ENCODE measurements at places on chromosomes 4 and X. TPM values are rescaled to one million over a fixed set of nuclear protein-coding genes. Genes with fewer than 3 reads are reported as not detected.

The P2RY4 gene
- not detected for total RNA-seq

The SASH3 gene
- not detected for total RNA-seq

The TSPAN7 gene
- 2.8 TPM for total RNA-seq

The SHROOM4 gene
- not detected for total RNA-seq

The GBA3 gene
- total RNA-seq: not detected

The CXCL10 gene
- not detected for total RNA-seq

The SMIM10L2A gene
- total RNA-seq: 0.11 TPM

The IL1RAPL2 gene
- total RNA-seq: not detected

The WDR17 gene
- total RNA-seq: 3.3 TPM

The SYP gene
- 2.6 TPM for total RNA-seq

The TMEM144 gene
- 3.1 TPM for total RNA-seq

The COL25A1 gene
- not detected for total RNA-seq

The CHRDL1 gene
- not detected for total RNA-seq

The MAGEB10 gene
- not detected for total RNA-seq

The RUFY3 gene
- total RNA-seq: 7.9 TPM

The NEUROG2 gene
- total RNA-seq: not detected

The MAGEA9B gene
- total RNA-seq: not detected

The ZNF595 gene
- total RNA-seq: 18.2 TPM

The DCTD gene
- 73.1 TPM for total RNA-seq

The CFI gene
- 0.65 TPM for total RNA-seq

The MAGEC1 gene
- not detected for total RNA-seq

The CLDN22 gene
- total RNA-seq: not detected

The SUPT20HL1 gene
- not detected for total RNA-seq

The P2RY8 gene
- not detected for total RNA-seq

The RASL11B gene
- 0.16 TPM for total RNA-seq

The DKK2 gene
- not detected for total RNA-seq

The KCNE5 gene
- 0.24 TPM for total RNA-seq

The SGCB gene
- total RNA-seq: 18.8 TPM

The GPRIN3 gene
- 1.5 TPM for total RNA-seq
